Activated naive CD8-positive, alpha-beta T cell treated with anti-CD3 and anti-CD28 coated beads, Interleukin-2, amount 50 U/mL, for 16 hours (primary cell): ENCODE measurements at places on chromosomes 13 and 19.
A peak's percentile ranks its signal among the peaks of the same experiment; 100 is the strongest.

GRCh38 chr19:16626796-16627192, 1.2 kb downstream of the MED26 start:
- DNase-seq = no peak

- no peak for DNase-seq
Observed at GRCh38 chr13:30097089-30097488, 210.3 kb downstream of the KATNAL1 start.

DNA sequence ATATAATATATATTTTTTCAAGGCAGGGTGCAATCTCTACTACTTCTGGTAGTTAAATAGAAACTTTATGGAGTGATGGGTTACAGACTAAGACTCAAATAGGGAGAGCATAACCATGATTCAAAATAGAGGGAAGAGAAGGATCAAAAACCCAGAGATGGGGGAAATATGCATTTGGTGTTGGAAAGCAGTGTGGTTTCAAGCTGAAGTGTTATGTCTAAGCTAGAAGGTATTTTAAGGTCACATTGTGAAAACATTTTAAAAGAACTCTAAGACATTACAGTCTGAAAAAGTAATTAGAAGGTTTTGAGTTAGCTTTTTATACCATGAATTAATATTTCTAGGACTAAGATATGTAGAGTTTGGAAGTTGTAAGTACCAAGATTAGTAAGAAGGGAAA, 2741.4 kb downstream of the PCDH9 start:
- DNase-seq = no peak

DNA sequence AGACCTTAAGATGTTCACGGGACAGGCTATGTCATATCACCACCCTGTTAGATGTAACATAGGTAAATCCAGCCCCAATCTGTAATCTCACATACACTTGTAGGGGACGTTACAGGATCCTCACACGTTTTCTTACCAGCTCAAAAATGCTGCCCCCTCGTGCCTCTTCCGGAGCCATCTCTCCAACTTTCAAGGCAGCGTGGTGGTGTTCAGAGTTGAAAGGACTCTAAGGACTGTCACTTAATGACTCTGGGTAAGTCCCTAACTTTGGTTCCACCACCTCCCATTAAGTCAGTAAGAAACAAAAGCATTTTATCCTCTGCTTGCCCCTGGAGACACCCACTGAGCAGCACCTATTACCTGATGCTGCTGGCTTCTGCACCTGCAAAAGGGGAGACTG, 4.4 kb downstream of the MED26 start:
- no peak for DNase-seq

DNA sequence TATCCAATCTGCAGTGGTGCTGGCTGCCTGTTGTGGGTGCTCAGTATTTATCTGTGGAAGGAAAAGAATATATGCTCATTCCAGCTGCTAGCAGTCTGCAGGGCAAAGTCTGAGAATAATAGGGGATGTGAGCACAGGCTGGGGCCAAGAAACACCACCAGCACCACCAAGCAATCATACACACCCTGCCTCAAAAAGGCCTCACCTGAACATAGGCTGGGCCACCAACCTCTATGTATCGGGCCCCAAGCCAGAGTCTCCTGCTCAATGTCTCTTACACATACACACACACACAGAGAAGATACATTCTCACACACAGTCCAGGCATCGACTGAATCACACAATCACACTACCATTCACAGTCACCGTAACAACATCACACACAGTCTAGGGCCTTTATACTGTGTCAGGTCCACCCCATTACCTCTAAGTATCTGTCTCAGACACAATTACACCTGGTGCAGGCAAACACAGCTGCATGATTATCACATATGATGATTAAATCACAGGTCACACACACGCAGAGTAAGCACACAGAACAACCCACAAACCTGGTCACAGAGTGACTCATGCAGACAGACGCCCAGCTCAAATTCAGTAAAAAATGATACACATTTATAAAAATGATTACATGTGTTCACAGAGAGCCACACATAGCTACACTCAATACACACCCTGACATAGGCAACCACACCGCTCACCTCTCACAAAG, 1.3 kb upstream of the ZSCAN22 start:
- DNase-seq = no peak

DNA sequence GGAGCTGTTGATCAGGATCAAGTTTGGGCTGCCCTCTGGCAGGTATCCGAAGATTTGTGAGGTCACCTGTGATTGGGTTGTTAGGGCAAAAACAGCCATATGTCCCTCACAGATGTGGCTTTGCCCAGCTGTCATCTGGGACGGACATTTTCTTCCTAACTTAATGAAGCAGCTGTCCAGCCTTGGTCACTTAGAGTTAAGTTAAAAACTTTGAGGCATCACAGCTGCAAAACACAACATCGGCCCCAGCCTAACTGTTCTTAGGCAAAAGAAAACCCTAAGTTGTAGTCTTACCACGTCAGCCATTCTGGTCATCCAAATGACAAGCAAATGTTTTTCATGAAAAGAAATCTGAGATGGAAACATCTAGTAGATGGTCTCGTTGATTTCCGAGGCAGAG, 318.4 kb downstream of the DCLK1 start:
- DNase-seq = no peak

DNA sequence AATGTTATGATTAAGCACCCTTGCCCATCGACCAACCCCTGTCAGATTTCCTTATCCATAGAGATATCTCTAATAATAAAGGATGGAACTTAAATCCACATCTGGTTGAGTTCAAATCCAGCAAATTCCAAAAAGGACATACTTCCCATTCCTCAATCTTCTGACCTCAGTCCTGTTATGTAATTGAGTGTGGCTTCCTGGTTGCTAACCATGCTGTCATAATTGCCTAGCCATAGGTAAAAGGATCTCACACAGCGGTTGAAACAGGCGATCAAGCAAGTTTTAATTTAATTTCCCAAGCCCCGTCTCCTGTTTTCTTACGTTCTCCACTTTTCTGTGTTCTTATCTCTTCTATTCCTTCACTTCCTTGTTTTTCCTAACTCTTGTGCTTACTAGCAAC, 550.3 kb downstream of the GPC6 start:
- DNase-seq = no peak

DNA sequence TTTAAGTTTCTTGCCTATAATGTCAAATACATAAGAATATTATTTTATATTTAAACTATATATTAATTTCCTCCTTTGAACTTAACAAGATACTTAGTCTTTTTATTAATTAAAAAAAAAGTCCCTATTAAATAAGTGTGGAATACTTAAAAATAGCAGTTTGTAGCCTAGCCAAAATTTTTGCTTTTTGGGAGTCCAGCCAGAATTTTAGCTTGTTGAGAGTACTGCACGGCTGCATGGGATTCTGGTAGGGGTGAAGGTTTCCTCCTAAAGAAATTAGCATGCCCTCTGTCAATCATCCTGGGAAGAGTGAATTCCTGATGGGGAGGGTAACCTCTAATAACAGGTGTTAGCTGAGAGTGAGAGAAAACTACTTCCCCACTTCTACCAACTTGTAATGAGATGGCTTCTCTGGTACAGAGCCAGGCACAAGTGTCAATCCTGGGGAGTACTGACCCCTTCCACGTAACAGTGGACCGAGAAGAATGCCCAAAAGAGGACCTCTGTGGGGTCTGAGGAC, 195.7 kb downstream of the SPRY2 start:
- no peak for DNase-seq

- DNase-seq = peak; percentile 53
Observed at GRCh38 chr19:21082011-21082975, at the start of gene ZNF714. TSS of gene ZNF714 (plus strand) at chr19:21082203. CDS start at chr19:21098269, 16,066 bp downstream.

DNA sequence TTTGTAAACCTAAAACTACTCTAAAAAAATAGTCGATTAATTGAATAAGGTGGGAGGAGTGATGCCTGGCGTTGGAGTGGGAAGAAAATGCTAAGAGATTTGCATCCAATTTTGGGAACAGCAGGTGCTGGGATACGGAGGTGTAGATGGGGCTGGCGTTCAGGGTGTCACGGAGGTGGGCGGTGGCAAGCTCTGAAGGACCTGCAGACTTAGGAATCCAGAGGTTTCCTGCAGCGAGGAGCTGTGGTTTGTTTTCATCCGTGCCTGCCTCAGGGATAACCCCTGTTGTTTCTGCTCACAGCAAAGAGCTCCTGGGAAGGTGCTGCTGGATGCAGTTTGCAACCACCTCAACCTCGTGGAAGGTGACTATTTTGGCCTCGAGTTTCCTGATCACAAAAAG, 166.4 kb upstream of the RNF113B start:
- no peak for DNase-seq

- DNase-seq = no peak
Observed at GRCh38 chr19:38478273-38478971, 44.9 kb downstream of the RYR1 start.

DNA sequence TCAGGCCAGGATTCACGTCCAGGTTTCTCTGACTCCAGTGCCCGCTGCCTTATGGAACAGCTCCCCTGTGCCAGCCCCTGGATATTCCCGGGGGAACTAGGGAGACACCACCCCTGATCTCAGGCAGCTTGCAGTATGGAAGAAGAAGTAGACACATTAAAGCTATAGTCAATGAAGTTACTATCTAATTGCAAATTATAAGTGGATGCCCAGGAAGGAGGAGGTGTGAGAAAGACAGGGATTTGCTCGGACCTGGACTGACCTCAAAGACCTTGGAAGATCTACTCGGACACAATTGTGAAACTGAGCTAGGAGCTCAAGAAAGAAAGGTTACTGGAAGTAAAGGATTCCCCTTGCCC, 10.4 kb downstream of the SIGLEC11 start:
- no peak for DNase-seq

DNA sequence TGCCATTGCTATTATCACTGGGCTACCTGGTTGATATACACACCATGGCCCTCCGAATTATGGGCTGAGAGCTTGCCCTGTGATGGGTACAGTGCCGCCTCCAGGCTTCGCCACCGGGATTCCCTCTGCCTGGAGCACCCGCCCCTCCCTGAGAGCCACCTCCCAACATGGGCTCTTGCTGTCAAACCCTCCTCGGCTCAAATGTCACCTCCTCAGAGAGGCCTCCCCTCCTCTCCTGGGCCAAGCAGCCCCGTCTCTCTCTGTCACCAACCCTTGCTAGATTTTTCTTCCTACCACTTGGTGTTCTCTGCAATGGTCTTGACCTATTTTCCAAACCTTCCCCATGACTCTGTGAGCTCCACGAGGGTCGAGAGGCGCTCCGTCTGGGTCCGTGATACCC, 12.2 kb upstream of the TLE2 start:
- DNase-seq = no peak

DNA sequence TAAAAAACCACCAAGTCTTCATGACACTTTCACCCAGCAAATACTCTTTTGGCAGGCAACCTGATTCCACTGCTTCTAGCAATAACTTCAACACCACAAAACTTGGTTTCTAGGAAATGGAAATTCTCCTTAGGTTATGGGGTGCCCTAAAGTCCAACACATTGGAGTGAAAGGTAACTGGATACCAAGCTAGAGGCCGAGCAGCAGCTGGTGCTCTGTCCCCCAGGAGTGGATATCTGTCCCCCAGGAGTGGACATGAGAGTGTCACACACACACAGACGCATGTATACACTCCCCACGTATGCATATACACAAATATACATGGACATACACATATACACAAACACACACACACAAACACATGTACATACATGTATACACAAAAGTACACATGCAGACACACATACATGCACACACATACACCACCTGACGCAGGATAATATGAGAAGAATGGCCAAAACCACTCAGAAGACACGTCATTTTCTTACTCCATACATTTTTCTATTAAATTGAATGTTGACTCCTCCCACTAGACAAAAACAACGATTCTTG, 50.8 kb downstream of the RFX2 start:
- DNase-seq = no peak

DNA sequence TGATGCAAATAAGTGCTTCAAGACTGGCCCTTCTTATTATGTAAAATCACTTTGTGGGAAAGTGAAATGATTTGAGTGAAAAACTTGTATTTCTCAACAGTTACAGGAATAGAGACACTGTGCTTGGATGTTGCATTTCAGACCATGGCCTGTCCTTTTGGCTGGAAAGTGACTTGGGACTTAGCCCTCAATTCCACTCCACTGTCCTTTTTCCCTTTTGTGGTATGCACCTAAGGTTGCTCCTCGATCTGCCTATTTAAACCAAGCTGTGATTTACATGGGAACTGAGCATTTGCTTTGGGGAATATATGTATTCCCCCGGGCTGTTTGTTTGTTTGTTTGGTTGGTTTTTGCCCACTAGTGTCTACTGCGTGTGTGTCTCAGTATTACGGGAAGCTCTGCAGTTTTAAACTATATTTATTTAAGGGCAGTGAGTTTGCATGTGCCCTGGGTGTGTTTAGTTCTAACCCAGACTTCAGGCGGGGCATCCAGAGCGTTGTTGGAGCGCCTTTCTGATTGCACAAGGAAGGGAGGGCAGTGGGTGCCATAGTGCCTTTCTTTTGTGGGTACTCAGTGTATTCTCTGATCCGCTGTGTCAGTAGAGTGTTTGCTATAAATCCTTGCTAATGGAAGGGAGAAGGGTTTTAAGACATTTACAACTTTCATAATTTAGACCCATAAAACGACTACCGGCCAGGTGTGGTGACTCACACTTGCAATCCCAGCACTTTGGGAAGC, 18.2 kb upstream of the RNF113B start:
- no peak for DNase-seq
